ENCODE measurements at places on chromosomes 1 and 21. TPM values are rescaled to one million over a fixed set of nuclear protein-coding genes. Genes with fewer than 3 reads are reported as not detected.

The PPFIA4 gene
- 9.0 TPM for total RNA-seq

The DISP3 gene
- total RNA-seq = not detected

The SLC45A1 gene
- total RNA-seq = 1.4 TPM

The CRYAA gene
- not detected for total RNA-seq

The GOLT1A gene
- total RNA-seq = not detected

The LCE2A gene
- total RNA-seq = not detected

The CLCA4 gene
- not detected for total RNA-seq

The SUSD4 gene
- under 0.01 TPM for total RNA-seq

The SPRR1B gene
- not detected for total RNA-seq

The REN gene
- not detected for total RNA-seq

The CELA3B gene
- not detected for total RNA-seq

The CEPT1 gene
- total RNA-seq = 84.6 TPM

The SV2A gene
- 8.7 TPM for total RNA-seq

The DNAJC28 gene
- total RNA-seq = 1.7 TPM

The SLC1A7 gene
- 0.58 TPM for total RNA-seq

The CDA gene
- not detected for total RNA-seq

The HSD3B2 gene
- not detected for total RNA-seq

The CNR2 gene
- not detected for total RNA-seq

The OSCP1 gene
- total RNA-seq = 7.1 TPM

The RXFP4 gene
- under 0.01 TPM for total RNA-seq

The SH2D5 gene
- 4.0 TPM for total RNA-seq
